ENCODE measurements at places on chromosomes 7 and 10.

GRCh38 chr7:95097851-95098250 is 190.5 kb downstream of the PPP1R9A start:
- no peak for DNase-seq

DNA sequence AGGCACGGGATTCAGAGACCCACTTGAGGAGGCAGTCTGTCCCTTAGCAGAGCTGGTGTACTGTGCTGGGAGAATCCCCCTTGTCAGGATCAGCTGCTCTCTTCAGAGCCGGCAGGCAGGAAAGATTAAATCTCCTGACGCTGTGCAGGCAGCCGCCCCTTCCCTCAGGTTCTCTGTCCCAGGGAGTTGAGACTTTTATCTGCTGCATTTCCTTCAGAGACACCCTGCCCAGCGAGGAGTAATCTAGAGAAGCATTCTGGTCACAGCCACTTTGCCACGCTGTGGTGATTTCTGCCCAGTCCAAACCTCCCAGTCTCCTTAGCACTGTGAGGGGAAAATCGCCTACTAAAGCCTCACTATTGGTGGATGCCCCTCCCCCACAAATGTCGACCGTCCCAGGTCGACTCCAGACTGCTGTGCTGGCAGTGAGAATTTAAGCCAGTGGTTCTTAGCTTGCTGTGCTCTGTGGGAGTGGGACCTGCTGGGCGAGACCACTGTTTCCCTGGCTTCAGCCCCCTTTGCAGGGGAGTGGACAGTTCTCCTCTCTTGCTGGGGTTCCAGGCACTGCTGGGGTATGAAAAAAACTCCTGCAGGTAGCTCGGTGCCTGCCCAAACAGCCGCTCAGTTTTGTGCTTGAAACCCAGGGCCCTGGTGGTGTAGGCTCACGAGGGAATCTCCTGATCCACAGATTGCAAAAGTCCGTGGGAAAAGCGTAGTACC is 265.4 kb downstream of the ZWINT start:
- no peak for DNase-seq

DNA sequence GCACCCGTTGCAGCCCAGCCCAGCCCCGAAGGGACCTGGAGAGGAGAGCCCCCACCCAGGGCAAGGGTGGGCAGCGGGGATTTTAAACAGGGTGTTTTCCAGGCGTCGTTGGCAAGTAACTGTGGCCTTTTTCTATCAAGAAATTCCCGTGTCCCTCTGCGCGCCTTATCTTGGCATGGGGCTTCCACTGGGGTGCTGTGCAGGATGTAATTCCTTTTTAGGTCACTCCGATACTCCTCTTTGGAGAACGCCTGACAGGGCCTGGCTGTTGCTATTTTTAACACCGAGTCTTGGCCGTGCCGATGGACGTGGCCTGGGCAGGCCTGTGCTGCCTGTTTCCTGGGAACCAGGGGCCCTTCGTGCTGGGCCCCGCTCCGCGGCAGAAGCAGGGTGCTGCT is 93.8 kb downstream of the INPP5A start:
- no peak for DNase-seq

DNA sequence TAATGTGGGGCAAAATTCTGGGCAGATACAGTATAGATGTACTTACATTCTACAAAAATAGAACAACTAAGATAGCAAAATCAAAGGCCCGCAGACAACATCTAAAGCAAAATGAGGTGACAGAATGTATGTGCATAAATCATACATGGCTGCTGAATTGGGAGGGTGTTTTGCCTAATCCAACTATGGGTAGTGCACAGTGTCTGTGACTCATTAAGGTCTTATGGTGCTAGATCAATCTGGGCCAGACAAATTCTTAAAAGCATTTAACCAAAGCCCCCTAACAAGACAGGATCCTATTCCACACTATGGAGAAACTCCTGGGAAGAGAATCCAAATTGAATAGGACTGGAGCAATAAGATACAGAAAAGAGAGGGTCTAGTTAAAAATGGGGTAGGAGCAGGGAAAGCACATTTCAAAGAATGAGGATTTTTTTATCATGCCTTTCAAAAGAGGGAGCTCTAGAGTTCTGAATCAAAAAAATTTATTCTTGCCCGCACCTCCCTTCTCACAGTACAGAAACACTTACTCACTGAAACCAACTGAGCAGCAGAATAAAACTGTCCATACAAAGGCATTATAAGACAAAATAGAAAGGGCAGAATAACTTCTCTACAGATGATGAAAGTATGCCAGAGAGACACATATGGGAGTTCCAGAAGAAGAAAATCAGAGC is 181.3 kb downstream of the RNLS start:
- DNase-seq, result no peak

- DNase-seq, result no peak
Measured at GRCh38 chr7:1669064-1669951, 769 bp upstream of the ELFN1 start.

GRCh38 chr7:67398916-67399315 is 402.3 kb downstream of the TYW1 start:
- no peak for DNase-seq

DNA sequence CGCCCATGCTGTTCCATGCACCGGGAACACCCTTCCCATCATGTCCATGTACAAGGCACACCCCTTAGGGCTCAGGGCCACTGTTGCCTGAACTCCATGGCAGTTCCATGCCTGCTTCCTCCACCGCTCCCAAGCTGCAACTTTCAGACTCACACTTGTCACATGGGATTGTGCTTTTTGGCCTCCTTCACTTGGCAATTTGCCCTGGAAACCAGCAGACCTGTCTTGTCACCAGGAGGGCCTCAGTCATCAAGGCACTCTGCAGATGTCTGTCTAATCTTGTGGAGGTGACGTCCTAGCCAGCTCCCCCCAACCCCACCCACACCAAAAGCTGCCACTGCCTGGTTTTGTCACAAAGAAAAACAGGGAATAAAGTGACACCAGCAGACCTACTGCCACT is 47.5 kb downstream of the CARD11 start:
- no peak for DNase-seq

All from large intestine (tissue), 12 donors.